ENCODE measurements at places on chromosomes 7 and 10.

DNA sequence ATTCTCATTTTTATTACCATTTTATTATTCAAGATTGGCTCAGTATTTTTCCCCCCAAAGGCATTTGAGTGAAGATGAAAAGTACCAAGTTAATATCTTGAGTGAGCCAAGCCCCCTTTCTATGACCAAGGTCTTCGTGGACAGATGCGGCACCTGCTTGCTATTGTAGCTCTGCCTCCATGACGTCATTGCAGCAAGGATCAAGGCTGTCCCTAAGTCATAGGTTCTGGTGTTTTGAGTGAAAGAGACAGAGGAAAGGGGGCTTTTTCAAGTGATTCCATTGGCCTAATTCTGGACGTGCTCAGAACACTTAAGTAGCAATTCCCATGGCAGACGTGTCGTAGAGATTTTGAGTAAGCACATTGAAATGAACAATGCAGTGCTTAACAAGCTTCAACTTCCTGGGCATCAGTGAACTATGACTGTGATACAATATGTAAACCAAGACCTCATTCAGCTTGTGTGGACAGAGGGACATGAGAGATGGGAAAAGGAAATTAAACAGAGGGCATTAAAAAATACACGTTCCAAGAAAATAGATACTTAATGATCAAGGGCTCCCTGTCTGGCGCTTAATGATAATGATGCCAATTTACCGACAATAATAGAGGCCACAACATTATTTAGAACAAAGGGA lies 248.7 kb upstream of the NPVF start:
- no peak for DNase-seq

DNA sequence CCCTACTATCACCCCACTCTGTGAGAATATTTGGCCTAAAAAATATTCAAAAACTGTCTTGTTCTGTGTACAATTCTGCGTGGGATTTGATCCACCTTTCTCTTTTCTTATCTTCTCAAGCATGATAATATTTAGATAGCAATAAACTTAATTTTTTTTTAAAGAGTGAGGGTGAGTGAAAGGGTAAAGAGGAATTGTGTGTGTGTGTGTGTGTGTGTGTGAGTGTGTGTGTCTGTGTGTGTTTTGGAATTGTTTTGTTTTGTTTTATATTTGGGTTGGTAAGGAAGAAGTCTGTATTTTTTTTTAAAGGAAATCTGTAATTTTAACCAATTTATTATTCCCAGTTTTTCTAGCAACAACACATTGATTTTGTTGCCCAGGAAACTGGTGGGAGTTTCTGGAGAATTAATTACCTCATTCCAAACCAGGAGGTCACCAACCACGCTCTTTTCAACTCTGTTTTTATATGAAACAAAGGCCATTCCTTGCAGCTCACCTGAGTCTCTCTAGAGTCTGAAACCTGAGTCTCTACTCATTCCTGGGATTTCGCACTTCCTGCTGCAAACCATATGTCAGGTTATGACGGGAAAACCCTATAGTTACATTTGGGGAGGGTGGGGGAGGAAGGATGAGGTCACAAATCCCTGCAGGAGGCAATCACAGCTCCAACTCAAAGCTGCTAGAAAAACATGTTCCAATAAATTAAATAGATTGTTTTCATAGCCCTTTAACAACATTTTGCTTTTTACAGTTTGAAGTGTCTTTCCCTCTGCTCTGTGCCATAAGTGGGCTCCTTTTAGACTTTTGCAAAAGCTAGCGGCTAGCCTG lies 38.1 kb upstream of the XPNPEP1 start:
- no peak for DNase-seq

GRCh38 chr10:28845009-28845682 lies 167.8 kb downstream of the BAMBI start:
- no peak for DNase-seq

- no peak for DNase-seq
Measured at GRCh38 chr10:28177944-28178637, 124.8 kb downstream of the MPP7 start.

- DNase-seq = no peak
Measured at GRCh38 chr10:11135709-11136108, 118.0 kb downstream of the CELF2 start.

GRCh38 chr7:131370523-131370968 lies 42.9 kb downstream of the MKLN1 start:
- no peak for DNase-seq

GRCh38 chr10:30463944-30464451 lies 30.0 kb downstream of the MAP3K8 start:
- DNase-seq = no peak

Measured in stimulated activated CD8-positive, alpha-beta memory T cell treated with anti-CD3 and anti-CD28 coated beads, Interleukin-2, amount 100 ng/mL, for 48 hours (primary cell).